ENCODE measurements at places on chromosomes 1 and 21.
A peak's percentile ranks its signal among the peaks of the same experiment; 100 is the strongest.

GRCh38 chr1:41333146-41333784 is 28.0 kb upstream of the FOXO6 start:
- DNase-seq = peak; percentile 93

DNA sequence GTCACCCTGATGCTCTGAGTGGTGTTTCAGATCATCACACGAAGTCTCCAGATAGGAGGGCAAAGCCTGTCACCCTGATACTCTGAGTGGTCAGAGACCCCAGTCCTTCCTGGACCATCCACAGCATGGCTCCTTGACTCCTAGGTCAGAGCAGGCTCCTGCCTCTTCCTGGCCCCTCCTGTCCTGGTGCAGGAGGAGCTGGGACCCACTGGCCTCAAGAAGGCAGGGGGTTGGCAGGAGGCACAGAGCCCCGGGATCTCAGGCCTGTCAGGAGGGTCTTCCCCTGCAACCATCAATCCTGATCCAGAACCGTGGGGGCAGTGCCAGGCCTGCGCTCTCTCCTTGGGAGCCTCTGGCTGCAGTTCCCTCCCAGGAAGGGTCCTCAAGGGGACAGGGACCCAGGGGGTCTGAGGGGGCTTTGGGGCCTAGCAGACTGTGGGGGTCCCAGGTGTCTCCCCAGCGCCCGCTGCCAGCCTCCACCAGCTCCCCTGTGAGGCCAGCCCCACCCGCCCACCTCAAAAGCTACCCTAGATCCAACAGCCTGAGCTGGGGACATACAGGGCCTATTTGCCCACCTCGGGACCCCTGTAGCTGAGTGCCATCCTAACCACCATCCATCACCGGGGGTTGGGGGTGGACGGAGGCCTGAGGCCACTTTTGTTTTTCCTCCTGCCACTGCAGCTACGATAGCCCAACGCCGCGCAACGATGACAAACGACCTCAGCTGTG is 27.5 kb downstream of the COL6A1 start:
- no peak for DNase-seq

- DNase-seq = peak; percentile 90
These were observed at the start of gene HMGN2 for GRCh38 chr1:26472320-26472900. Gene HMGN2, plus strand, starts transcription at chr1:26472440. Its CDS starts 173 bp downstream, at chr1:26472613.

DNA sequence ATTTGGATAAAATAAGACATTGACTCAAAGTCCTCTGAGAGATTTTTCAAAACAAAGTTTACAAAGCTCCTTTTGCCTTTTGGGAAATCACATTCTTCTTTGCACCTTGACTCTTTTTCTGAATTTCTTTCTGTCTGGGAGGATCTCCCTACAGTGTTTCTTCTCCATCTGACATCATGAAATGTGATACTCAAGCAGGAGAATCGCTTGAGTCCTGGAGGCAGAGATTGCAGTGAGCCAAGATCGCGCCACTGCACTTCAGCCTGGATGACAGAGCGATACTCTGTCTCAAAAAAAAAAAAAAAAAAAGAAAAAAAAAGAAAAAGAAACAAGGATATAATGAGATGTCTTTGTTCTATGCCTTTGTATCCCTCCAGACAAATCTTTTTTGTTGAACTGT is 13.3 kb upstream of the GRIK1 start:
- DNase-seq = no peak

DNA sequence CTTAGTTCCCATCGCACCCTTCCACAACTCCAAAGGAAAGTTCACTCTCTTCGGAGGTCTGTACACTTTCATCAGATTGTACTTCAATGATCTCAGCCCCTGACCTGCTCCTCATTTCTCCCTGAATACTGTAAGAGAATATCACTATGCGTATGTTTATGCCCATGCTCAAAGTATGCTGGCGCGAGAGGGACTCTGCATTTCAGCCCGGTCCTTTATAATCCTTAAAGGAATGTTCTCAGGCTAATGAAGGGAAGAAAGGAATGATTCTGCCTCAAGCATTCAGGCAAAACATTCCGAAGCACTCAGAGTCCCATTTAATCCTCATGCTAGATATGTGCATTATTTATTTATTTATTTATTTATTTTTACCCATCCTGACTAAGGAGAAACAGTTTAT is 76.8 kb downstream of the PLD5 start:
- DNase-seq = no peak

Measured in M059J (cell line).